ENCODE measurements at places on chromosomes 13 and 19. TPM values are rescaled to one million over a fixed set of nuclear protein-coding genes. Genes with fewer than 3 reads are reported as not detected.

- peaks cover 5% of the 10 kb centered on the region for H3K27me3 ChIP-seq
- no peaks in the 10 kb centered on the region for H3K36me3 ChIP-seq
- H3K4me3 ChIP-seq: no peak overlapping the region
- no peaks in the 10 kb centered on the region for H3K4me1 ChIP-seq
- DNase-seq: no peak
Measured at GRCh38 chr13:110283736-110284517, 23.0 kb downstream of the COL4A1 start.

DNA sequence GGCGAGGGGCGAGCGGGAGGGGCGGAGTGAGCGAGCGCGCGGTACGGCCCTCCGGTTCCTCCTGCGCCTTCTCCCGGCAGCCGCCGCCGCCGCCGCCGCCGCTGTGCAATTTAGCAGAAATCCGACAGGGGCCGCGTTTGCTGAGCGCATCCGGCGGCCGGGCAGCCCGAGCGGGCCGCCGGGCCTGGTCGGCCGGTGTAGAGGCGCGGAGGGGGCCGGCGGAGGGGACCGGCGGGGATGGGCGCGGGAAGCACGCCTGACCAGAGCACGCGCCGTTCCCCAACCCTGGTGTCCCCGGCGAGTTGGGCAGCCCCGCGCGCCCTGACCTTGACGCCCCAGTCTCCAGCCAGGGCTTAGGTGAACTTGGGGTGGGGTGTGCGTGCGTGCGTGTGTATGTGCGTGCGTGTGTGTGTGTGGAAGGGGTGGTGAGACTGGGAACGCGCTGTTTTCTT, 144.5 kb upstream of the ZNF536 start:
- H3K4me1 ChIP-seq: peaks cover 23% of the 10 kb centered on the region
- peaks cover 78% of the 10 kb centered on the region for H3K27me3 ChIP-seq
- peaks cover 10% of the 10 kb centered on the region for H3K36me3 ChIP-seq
- H3K4me3 ChIP-seq: peak overlapping the region; percentile 13

GRCh38 chr19:19485161-19485997, 30.0 kb downstream of the TSSK6 start:
- H3K27ac ChIP-seq: peak overlapping the region; percentile 21
- DNase-seq: no peak
- no peak overlapping the region for H3K4me3 ChIP-seq
- peaks cover 46% of the 10 kb centered on the region for H3K4me1 ChIP-seq

GRCh38 chr13:77333594-77333993, 6.7 kb upstream of the MYCBP2 start:
- H3K36me3 ChIP-seq: no peaks in the 10 kb centered on the region
- no peak for DNase-seq
- no peak overlapping the region for H3K4me3 ChIP-seq
- H3K4me1 ChIP-seq: peaks cover 19% of the 10 kb centered on the region
- H3K27ac ChIP-seq: no peak overlapping the region

- H3K27me3 ChIP-seq: no peaks in the 10 kb centered on the region
- H3K4me1 ChIP-seq: peaks cover 61% of the 10 kb centered on the region
- peak overlapping the region; percentile 24 for H3K4me3 ChIP-seq
- DNase-seq: no peak
- H3K27ac ChIP-seq: peak overlapping the region; percentile 61
Measured at GRCh38 chr19:18300930-18301717, 19.7 kb upstream of the JUND start.

LSM14A gene
- 120 TPM for total RNA-seq
